ENCODE measurements at places on chromosomes 7 and 10.
A peak's percentile ranks its signal among the peaks of the same experiment; 100 is the strongest.

- no peak for DNase-seq
Observed at GRCh38 chr10:30176776-30177533, 117.6 kb upstream of the JCAD start.

GRCh38 chr10:31399631-31400030 is 80.6 kb downstream of the ZEB1 start:
- DNase-seq, result peak; percentile 42

DNA sequence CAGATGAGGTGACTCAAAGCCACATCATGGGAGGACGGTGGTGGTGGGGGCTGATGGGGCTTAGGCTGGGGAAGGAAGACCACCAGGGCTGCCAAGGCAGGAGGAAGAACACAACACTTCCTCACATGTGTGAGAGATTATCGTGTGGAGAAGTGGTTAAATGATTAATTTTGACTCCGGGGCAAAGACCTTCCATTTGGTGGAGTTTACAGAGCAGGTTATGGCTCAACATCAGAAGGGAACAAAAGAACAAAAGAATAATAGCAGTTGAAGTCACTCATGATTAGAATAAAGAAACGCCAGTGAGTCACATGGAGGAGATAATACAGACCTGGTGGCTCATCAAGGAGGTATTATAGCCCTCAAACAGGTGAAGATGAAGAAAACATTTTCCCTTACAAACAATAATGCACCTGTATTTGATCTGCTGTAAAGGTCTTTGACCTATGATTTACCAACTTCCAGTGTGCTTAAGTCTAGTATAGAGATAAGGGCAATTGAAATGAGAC is 170.1 kb downstream of the PKD1L1 start:
- no peak for DNase-seq

DNA sequence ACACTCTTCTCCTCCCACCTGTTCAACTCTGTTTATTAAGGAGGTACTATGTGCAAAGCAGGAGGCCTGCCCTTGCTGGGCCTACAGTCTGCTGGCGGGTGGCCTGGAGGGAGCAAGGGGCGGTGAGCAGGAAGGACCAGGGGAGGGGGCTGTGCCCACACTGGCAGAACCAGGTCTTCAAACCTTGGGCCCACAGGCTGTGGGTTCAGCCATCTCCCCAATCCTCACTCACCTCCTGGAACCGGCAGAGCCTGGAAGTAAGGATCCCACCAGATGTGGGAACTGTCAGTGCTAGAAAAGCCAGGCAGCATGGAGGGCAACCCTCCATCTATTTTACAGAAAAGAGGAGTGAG is 50.8 kb downstream of the CAMK2B start:
- DNase-seq, result no peak

GRCh38 chr10:116147147-116147905 is 125.7 kb downstream of the GFRA1 start:
- DNase-seq, result no peak

- DNase-seq, result peak; percentile 99
Observed at GRCh38 chr7:149028346-149029109, at the start of gene PDIA4. Gene PDIA4 (minus strand): TSS chr7:149028505. CDS start chr7:149028408, 97 bp downstream.

- no peak for DNase-seq
Observed at GRCh38 chr10:32629910-32630309, 184.0 kb downstream of the CCDC7 start.

Data from NCI-H2171 treated with DMSO at 0.1 percent for 48 hours (cell line).